ENCODE measurements at places on chromosomes 5 and 9.

DNA sequence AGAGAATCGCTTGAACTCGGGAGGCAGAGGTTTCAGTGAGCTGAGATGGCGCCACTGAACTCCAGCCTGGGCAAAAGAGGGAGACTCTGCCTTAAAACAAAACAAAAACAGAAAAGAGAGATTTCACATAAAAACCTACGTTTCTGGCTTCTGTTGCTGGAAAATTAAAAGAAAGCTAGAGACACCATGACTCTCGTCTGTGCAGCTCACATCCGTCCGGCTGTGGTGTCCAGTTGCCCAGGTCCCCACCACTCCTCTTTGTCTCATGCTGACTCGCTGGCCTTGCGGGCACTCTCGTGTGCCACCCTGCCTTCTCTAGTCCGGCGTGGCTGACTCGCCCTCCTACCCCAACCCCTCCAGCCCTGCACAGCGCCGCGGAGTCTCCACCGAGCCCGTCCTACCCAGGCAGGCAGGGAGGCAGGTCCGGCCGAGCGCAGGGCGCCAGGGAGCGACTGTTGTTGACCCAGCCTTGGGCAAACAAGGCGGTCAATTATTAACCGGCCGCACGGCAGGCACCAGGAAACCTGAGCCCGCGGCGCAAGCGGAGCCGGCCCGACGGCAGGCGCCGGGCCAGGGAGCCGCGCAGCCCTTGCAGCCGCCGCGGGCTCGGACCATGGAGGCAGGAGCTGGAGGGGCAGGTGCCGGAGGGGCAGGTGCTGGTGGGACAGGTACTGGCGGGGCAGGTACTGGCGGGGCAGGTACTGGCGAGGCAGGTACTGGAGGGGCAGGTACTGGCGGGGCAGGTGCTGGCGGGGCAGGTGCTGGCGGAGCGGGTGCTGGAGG is at the start of gene PRRT1B:
TSS of gene PRRT1B (plus strand) at position 521 of the 783 bp plus-strand sequence. CDS start at position 614, 93 bp downstream.
- DNase-seq: no peak

DNA sequence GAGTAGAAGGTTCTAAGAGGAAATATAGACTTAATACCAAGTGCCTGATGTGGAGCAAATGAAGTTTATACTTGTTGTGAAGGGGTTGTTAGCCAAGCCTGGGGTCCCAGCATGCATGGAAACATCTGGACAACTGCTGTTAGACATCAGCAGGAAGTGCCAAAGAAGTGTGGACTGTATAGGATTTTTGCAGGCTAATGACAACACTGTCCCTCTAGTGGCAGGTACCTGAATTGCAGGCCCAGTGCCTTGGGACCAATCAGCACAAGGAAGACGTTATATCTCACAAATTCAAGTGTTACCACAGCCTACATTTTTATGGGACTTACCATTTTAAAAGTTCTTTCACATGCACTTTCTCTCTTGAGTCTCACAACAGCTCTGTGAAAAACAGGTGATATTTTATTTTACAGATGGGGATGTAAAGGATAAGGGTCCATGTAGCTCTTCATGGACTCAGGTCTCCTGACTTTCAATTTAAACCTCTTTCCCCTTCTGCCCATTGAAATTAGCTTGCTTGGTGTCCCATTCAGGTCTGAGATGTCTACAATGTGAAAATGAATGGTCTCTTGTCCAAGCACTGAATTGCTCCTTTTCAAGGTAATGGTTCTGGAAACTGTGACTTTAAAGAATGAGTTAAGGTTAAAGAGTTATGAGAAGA is 89.0 kb upstream of the MAP1B start:
- peak; percentile 82 for DNase-seq

GRCh38 chr5:151682751-151683331 is 3.9 kb downstream of the SPARC start:
- DNase-seq: peak; percentile 55

DNA sequence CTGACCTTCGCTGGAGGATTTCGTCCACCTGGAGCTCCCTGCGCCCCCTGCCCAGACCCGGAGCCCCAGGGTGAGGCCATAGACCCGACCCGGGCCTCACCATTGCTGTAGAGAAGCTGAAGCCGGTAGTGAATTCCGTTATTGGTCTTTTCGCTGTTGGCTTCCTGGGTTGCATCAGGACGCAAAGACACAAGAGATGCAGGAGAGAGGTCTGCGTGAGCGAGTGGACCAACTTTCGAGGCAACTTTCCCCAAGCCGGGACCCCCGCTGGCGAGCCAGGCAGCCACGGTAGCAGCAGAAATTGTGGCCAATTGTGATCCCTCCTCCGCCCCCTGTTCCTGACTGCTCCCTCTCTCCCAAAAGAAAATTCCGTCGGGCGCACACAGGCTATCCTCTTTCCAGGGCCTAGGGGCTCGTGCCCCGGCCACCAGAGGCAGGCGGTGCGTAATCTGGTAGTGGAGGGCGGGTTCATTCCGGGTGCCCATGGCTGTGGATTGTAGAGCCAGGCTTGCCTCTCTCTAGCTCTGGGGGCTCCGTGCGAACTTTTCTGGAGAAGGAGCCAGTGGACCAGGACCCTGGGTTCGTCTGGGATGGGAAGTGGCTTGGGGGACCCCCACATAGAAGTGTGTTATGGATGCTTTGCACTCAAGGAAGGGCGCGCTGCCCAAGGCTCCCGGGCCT is 3.3 kb downstream of the EBF1 start:
- DNase-seq: no peak

DNA sequence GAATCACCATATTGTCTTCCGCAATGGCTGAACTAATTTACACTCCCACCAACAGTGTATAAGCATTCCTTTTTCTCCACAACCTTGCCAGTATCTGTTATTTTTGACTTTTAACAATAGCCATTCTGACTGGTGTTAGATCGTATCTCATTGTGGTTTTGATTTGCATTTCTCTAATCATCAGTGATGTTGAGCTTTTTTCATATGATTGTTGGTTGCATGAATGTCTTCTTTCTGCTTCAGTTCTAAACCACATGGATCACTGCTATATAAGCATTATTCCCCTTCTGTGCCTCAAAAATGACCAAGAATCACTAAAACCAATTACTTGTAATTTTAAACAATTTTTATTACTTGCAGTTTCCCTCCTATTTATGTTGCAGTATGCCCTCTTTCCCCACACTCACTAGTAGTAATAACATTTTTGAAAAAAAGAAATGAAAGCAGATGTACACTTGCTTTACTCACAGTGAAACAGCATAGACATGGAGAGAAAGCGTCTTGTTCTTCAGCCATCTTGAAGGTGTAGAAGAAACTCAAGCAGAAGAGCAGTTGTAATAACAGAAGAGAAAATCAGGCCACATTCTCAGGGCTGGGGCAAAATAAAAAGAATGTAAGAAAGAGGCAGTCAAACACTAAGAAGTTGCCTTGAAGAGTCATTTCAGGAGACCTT is 4.5 kb upstream of the TMEM252 start:
- DNase-seq: no peak

GRCh38 chr5:104472811-104473210 is 910.2 kb upstream of the NUDT12 start:
- DNase-seq: no peak

DNA sequence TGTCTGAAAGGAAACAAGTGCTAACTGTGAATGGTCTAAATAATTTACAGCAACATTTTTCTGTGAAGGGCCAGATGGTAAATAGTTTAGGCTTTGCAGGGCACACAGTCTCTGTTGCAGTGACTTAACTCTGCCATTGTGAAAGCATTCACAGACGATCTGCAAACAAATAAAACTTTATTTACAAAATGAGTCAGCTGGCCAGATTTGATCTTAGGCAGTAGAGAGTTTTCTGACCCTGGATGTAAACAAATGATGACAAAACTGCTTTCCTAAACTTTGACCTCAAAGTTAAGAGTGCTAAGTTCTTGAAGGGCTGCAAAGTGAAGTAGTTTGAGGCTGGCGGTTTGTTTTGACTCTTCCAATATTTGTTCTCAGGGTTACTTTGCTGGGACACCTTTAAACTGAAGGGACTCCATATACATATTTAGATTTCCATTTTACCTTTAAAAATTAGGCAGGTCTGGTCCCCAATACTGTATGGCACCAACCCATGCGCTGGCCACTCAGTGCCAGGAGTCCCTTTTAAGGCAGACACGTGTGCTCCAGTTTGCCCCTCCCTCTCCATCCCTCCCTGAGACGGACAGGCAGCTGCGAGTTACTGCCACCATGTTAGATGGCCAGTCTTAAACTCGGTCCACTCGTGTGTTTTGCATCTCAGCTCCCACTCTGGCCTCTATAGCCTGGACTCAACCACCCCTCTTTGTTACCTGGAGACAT is 4.0 kb upstream of the ADAMTS16 start:
- DNase-seq: no peak

- DNase-seq: no peak
Observed at GRCh38 chr9:16447946-16448345, 422.5 kb downstream of the BNC2 start.

DNA sequence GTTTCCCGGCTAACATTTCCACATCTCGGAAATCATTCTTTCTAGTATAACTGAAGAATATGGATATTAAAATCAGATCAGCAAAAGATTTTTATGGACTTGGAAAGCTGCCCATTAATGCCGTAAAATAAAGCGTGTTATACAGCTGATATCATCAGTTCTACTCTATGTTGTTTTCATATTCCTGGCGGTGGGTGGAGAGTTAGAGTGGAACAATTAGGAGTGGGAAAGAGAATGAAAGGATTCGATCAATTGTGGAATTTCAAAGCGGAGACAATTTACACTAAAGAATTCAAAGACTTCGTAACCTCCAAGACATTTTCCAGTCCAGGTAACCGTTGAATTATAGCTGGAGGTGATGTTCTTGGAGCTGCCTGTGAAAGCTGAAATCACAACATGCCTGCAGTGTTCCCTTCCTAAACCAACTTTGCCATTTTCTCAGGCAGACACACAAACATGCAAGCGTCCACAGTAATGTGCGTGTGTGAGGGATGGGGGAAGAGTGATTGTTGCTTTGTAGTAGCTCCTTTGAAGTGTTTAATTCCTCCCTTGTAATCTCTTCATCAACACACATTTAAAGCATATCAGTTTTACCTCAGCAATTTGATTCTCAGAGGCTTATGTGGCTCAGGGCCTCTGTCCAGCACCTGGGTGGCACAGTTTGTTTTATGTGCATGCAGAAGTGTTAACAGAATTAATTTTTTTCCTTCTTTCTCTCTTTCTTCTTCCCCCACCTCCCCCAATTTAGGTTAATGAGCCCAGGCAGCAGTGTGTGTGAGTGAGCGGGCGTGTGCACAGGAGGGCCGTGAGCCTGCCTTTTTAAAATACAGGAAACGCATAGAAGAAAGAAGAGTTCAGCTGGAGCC is 544.1 kb downstream of the RAB3C start:
- no peak for DNase-seq

DNA sequence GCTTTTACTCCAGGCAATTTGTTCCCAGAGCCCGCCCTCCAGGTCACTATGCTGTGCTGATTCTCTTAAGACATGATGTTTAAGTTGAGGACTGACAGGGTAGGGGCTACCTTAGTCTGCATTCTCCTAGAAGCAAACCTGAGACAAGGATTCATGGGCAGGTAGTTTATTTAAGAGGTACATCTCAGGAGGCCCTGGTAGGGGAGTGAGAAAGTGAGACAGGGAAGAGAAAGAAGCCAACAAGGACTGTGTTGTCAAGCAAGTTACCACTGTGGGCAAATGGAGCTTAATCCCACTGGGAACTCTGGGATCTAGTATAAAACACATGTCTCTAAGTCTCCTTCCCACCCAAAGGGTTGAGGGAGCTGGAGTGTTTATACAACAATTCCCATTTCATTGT is 43.6 kb upstream of the FSTL4 start:
- DNase-seq: no peak

DNA sequence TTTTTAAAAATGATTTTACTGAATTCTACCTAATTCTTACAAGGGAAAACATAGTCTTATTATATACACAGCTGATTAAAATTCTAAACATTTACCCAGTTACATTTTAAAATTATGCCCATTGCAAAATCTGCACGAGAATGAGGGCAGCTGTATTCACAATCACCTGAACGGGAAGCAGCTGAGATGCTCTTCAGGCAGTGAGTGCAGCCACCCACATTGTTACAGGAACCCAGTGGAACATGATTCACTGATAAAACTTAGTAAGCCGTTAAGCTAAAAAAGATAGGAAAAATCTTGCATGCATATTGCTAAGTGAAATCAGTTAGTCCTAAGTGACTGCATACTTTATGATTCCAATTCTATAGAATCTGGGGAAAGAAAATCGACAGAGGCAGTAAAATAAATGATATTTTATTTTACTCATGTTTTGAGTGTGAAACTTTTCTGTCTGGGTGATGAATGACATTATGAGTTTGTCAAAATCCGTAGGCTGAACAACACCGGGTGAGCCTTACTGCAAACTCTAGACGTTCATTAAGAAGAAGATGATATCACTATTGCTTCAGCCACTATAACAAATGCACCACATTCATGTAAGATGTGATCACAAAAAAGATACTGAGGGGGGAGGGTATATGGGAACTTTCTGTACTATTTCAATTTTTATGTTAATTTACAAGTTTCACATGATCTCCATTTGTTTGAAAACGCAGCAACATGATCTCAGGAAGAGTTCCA is 39.1 kb upstream of the FLT4 start:
- DNase-seq: no peak

DNA sequence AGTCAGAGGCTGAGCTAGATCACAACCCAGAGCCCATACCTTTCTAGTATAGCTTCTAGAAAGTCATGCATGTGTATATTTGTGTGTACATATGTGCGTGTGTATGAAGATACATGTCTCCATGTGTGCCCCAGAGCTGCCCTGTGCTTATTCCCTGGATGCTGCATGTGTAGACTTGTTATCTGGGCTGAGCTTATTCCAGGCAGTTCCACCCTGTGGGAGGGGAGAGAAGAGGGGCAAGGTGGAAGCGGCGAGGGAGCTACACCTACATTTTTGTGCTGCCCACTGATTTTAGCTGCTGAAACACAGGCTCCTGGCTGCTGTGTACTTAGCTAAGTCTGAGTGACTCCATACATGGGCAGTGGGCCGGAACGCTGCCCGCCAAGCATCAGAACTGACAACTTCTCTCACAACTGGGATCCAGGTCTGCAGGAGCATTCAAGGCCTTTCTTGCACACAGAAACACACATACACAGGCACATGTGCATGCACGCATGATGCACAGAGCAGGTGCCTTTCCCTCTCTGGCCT is 38.0 kb upstream of the XPA start:
- no peak for DNase-seq

GRCh38 chr5:111673891-111674626 is 82.9 kb downstream of the NREP start:
- no peak for DNase-seq
